Cerebellar cortex (tissue), 1 donor: ENCODE measurements at places on chromosomes 5 and 9.

DNA sequence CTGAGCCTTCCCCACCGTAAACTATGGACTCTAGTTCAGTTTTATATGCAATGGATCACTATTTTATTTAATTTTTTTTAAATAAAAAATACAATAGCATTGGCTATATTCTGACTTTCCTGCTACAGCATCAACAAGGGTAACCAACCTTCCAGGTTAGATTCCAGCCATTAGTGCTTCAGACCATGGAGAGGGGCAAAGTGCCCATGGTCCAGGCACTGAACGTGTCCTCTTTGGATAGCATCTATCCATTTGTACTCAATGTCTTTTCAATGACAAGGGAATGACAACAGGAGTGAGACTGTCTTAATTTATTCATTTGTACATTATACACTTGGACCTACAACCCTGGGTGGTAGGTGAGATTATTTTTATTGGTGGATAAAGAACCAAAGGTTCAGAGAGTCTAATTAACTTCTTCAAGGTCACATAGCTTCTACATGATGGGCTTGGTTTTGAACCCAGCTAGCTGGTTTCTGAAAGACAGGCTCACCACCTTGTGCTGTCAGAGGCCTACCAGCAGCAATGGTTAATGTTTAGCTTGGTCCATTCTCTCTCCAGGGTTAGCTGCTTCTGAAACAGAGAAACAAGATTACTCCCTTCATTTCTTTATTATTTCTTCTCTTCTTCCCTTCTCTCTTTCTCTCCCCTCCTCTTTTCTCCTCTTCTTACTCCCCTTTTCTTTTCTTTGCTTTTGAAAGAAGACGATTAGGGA is 11.5 kb downstream of the TMEM171 start:
- no peak for DNase-seq

DNA sequence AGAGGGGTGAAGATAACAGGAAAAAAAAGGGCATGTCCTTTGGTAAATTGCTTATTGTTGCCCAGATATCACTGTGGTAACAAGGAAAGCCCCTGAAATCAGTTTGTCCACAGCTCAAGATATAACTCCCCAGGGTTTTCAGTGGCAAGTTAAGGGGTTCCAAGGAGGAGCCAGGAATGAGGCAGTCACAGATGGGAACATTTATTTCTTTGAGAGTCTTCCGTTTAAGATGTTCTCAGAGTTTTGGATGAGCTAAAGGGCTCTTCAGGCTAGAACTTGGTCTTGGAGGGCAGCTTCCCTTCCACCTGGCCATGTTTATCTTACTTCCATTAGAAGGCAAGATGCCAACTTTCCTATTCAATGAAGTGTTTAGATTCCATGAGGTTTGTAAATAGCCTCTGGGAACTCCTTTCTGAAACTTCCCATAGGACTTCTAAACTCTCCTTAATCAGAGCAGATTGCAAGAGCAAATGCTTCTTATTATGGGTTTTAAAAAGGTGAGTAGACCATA is 277.6 kb upstream of the TNC start:
- no peak for DNase-seq

- no peak for DNase-seq
These were observed 43.7 kb downstream of the SECISBP2 start for GRCh38 chr9:89361816-89362646.

DNA sequence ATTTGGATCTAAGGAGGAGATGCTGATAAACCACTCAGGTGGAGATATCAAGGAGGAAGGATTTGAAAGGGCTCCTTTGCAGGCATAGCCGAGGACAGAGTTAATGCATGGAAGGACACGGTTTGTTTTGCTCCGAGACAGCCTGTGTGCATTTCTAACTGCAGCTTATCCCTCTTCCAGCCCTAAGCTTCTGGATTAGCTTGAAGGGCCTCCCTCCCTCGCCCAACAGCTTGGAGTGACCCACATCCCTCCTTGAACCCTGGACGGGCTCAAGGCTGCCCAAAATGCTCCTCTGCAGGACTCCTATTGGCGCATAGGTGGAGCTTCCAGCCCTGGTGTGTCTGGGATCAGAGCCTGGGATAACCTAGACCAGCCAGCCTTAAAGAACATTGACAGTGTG is 66.7 kb downstream of the PPARGC1B start:
- DNase-seq = no peak

GRCh38 chr5:18236386-18236785 is 602.1 kb downstream of the TAF11L14 start:
- DNase-seq = no peak

GRCh38 chr9:132046456-132046855 is 33.2 kb downstream of the MED27 start:
- DNase-seq = no peak

DNA sequence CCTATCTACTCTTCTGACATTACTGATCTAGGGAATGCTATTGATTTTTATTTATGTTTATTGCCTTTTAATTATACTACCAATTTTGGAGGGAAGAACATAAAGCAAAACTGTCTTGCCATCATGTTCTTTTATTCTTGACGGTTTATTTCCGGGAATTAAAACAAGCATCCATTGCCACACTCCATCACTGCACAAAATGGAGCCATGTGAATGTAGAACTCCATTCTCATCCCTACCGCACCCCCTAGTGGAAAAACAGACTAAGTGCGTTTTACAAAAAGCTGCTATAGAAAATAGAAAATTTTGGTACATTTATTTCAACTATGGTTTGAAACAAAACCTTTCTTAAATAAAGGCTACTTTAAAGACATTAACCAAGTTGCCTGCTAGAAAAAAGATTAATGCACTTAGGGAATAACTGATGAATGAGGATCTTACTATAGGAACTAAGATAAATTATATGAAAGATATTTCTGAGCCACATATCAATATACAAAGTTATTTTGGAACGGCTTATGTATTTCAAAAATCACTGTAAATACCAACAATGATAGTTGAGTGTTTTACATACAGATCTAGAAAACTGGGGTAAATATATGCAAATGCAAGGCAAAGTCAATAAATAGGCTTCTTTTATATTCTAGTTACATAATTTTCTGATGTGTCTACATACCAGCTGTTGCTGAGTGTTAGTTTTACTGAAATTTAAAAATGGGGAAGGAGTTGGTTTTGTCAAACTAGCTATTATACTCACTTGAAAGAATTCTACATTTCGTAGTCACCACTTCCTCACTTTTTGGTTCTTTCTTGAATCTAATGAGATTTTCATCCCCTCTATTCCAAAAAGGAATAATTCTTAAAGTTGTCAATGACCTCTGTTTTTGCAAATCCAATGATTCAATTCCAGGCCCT is 26.5 kb downstream of the OXCT1 start:
- peak; percentile 65 for DNase-seq

GRCh38 chr5:322281-322941 is 897 bp downstream of the AHRR start:
- DNase-seq = no peak

GRCh38 chr5:56501781-56502557 is 268.8 kb upstream of the ANKRD55 start:
- no peak for DNase-seq

GRCh38 chr5:179764056-179764455 is 29.7 kb upstream of the LTC4S start:
- DNase-seq = no peak

- DNase-seq = no peak
These were observed 43.2 kb downstream of the SH3TC2 start for GRCh38 chr5:149019679-149020078.

DNA sequence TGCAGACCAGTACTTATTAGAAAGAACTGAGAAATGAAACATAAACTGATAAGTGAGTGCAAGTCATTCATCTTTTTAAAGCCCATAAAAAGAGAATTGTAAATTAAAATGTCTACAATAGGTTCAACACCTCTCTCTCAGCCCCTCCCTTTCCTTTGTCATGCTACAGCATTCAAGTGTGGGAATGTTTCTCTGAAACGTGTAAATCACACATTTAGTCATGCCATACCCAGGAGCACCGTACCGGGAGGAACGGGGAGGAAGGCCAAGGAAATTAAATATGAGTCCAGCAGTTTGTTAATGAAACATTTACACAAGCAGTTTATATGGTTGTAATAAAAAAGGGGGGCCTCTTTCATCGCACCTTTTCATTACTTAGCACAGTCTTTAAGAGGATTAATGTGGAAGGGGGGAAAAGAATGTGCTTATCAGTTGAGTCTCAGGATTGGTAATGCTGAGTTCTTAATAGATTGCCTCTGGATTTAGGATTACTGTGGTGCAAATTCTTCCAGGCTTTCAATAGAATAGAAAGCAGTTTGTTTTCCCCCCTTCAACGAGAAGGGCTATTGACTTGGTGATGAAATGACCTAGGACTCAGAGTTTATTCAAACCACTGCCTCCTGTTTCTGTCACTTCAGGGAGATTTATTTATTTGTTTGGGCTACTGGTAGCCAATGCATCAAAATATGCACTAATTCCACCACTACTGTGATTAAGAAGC is 176.0 kb upstream of the ZNF608 start:
- DNase-seq = no peak

DNA sequence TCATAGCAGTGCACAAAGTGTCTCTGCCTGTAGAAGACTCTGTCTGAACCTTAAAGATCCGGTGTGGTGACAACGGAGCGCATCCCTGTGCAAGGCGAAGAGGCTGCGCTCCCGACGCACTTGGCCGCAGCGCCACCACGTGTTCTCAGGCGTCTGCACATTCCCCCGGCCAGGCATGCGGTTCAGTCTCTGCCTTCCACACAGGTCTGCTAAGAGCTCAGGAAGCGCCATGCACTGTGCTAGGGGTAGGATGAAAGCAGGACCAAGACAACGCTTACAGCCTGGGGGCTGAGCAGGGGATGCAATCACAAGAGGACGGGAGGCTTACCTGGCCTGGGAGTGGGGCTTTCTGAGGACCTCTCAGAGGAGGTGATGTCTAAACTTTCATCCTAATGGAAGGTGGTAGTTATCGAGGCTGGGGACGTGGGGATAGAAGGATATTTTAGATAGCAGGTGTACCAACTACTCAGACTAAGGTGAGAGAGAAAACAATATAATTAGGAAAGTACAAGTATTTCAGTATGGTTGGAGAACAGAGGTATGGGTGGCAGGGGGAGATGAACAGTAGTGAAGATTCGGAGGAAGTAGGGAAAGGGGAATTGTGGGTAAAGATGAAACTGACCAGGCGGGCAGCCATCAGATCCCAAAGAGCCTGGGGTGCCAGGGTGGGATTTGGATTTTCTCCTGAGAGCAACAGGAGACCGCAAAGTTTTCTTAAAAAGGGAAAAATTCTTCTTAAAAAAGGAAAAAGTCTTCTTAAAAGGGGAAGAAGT is 13.3 kb downstream of the CAPSL start:
- DNase-seq = peak; percentile 11

GRCh38 chr5:156221816-156222215 is 105.1 kb upstream of the SGCD start:
- DNase-seq = no peak

GRCh38 chr5:114419959-114420358 is 58.1 kb downstream of the KCNN2 start:
- DNase-seq = no peak

DNA sequence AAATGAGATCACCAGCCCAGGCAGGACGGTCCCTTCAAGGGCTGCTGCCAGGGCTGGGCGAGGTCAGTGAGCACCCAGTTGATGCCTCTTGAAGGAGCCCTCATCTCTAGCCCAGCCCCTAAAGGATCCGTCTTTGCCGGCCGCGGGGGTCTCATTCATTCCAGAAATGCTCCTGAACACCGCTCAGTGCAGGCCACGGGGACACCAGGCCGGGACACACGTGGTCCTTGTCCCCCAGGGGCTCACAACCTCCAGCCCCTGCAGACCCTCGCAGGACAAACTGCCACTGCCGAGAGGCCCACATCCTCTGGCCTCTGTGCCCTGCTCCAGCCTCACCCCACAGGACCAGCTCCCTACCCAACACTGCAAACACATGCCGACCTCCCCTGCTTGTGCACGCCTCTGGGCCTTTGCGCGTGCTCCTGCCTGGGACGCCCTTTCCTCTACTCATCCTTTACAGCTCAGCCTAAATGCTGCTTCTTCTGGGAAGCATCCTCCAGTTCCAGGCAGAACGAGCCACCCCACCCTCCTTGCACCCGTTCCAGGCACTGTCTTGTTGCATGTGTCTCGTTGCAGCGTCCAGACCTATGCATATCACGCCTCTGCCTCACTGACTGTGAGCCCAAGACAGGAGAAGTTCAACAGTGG is 10.3 kb upstream of the LAMC3 start:
- DNase-seq = no peak

GRCh38 chr5:149273950-149274349 is 2.3 kb downstream of the AFAP1L1 start:
- DNase-seq = no peak

GRCh38 chr9:79083621-79084020 is 488.1 kb upstream of the TLE4 start:
- no peak for DNase-seq

- DNase-seq = no peak
These were observed 142.3 kb upstream of the OTULINL start for GRCh38 chr5:14439087-14439871.

GRCh38 chr5:172284611-172284980 is 1.0 kb upstream of the UBTD2 start:
- DNase-seq = no peak

GRCh38 chr5:162603443-162604070 is 536.0 kb downstream of the GABRG2 start:
- DNase-seq = no peak

- DNase-seq = no peak
These were observed 17.4 kb downstream of the GPX3 start for GRCh38 chr5:151037561-151038411.

DNA sequence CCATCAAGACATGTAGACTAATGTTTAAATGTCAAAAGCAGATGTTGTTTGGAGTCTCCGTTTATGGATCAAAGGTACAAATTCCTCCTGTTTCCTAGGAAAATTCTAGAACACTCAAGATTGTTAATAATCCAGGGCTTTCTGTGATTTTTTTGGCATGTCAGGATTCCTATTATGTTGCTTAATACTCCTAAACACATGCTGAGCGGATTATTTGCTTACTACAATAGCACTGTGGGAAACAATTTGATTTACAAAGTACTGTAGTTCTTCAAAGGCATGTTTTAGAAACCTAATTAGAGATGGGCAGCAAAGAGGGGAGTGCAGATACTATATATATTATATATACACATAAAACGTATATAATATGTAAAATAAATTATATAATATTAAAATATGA is 19.0 kb upstream of the SCAMP1 start:
- DNase-seq = no peak

- DNase-seq = peak; percentile 25
These were observed 36.4 kb downstream of the GARNL3 start for GRCh38 chr9:127300886-127301447.

DNA sequence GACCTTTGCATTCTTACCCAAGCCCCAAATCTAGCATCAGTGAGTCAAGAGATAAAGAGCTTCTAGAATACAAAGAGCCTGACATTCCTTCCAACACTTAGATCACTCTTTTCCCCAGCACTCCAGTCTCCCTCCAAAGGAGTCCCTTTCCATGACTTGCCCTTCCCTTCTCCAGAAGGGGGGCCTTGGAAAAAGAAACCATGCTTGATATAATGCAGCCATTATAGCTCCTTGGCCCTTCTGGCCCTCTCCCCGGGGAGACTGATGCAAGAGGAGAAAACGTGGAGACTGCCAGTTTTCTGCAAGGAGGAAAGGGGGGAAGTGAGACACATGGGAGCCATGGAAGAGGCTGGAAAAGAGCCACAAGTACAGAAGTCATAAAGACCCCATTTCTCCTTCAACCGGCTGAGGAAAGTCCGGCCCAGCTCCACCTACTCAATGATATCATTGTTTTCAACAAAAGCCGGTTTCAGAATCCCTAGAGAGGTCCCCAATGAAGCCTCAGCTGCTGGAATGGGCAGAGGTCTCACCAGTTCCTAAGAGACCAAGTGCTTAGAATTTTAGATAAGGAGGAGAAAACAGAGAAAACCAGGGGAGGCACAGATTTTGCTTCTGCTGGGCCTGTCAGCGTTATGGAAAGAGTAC is 29.0 kb downstream of the ADAM19 start:
- DNase-seq = no peak

GRCh38 chr9:137956688-137957385 is 79.3 kb downstream of the CACNA1B start:
- DNase-seq = no peak
